ENCODE measurements at places on chromosomes 4 and X.

- no peak for DNase-seq
Measured at GRCh38 chr4:176607807-176608206, 184.9 kb downstream of the VEGFC start.

- DNase-seq, result no peak
Measured at GRCh38 chr4:24219209-24219608, 329.4 kb upstream of the PPARGC1A start.

GRCh38 chr4:2591189-2591588 lies 54.7 kb downstream of the FAM193A start:
- no peak for DNase-seq

DNA sequence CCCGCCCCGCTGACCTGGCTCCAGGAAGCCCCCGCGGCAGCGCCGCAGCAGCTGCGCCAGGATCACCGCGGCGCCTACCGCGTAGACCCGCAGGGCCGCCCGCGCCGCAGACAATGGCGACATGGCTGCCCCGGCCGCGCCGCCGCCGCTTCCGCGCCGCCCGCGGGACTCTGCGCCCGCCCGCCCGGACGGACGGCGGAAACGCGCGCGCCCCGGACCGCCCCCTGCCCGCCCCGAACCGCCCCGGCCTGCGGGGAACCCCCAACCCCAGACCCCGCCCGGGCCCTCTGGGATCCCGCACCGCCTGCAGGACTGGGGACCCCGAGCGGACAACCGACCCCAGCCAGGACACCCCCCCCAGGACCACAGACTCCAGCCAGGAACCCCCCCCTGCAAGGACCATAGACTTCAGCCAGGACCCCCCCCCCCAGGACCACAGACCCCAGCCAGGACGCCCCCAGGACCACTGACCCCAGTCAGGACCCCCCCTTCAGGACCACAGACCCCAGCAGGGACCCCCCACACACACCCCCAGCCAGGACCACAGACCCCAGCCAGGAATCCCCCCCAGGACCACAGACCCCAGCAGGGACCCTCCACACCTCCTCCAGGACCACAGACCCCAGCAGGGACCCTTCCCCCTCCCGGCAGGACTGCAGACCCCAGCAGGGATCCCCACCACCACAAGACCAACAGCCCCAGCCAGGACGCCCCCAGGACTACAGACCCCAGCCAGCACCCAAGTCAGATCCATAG lies at the start of the genes DHRSX and ZBED1:
DHRSX (minus strand) TSS at position 174 of the 756 bp plus-strand sequence; CDS start at position 123, 51 bp downstream.
ZBED1 (minus strand) TSS at position 174 of the 756 bp plus-strand sequence. CDS start 10,257 bp downstream, outside the sequence.
- DNase-seq, result no peak

DNA sequence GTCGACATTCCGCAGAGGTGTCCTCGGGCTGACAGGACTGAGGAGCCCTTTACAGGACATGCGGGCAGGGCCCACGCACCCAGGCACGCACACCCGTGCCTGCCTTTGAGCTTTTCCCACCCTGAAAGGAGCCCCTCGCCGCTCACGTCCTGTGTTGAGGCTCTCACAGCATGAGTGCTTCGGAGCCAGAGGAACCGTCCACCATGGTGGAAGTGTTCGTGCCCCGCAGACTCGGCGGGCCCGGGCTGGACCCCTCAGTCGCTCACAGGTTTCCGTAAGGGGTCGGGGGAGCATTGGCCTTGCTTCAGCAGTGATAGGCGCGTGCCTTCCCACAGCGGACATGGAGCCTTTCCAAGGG lies 36.9 kb downstream of the PIGG start:
- no peak for DNase-seq

- DNase-seq, result no peak
Measured at GRCh38 chr4:176475067-176475466, 155.3 kb downstream of the SPCS3 start.

DNA sequence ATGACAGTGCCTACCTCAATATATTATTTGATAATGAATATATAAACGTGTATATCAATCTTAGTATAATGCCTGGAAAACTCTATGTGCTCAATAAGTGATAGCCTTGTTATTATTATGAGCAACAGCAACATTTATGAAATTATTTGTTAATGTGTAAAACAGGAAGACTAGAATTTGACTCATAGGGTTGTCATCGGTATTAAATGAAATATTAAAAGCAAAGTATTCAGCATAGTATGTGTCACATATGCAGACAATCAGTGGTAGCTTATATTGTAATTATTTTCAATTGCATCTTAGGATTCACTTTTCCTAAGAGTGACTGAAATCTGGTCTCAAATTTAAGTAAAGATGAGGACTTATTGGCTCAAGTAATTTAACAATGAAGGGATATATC lies 24.6 kb downstream of the SPANXD start:
- DNase-seq, result no peak

DNA sequence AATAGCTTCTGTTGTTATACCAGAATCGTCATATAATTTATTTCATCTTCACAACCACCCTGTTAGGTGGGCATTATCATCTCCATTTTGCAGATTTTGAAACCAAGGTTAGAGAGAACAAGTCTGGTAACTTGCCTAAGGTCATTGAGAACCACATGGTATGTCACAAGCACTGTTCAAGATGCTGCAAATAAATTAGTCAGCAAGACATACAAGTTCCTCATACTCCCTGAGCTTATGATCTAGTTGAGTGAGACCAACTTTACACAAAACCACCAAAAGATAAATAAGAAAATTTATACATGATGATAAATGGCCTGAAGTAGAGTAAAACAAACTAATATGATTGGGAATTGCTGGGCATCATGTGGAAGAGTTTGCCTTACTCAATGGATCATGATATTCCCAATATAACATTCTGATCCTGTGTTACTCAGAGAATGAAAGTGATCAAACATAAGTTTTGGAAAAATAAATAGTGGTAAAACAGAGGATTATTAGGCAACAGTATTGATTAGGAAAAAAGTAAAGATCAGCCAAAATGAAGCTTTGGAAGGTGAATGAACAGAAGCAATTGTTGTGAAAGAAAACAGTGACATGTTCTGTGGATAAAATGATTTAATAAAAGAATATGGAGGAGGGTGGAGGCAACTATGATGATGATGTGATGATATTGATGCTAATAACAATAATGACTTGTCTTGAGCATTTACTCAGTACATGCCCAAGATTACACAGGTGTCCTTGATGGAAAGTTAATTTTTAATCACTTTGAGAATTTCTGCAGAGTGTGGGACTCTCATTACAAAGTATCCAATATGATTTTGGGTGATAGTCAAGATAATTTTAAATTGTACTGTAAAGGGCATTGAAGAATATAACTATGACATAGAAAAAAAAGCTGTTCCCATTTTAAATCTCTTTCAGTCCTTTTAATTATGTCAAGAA lies 34.1 kb upstream of the IL1RAPL1 start:
- DNase-seq, result no peak

GRCh38 chr4:177177541-177178081 lies 132.1 kb upstream of the NEIL3 start:
- DNase-seq, result no peak

GRCh38 chr4:26049447-26049846 lies 135.4 kb downstream of the SMIM20 start:
- no peak for DNase-seq

DNA sequence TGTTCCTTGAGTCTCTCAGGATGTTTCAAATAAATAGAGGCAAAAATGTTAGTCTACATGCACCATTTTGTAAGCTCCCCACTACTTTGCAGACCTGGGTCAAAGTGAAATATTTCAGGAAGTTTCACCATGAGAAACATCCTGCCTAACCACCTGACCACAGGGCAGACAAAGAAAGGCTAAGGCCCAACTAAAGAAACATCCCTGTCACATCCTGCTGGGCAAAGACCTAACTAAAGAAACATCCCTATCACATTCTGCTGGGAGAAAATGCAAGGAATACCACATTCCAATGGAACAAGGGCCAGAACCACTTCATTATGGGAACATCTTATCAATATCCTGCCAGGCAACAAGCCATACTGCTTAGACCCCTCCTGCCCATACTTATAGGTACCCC lies 1303.4 kb downstream of the TECRL start:
- DNase-seq, result no peak

DNA sequence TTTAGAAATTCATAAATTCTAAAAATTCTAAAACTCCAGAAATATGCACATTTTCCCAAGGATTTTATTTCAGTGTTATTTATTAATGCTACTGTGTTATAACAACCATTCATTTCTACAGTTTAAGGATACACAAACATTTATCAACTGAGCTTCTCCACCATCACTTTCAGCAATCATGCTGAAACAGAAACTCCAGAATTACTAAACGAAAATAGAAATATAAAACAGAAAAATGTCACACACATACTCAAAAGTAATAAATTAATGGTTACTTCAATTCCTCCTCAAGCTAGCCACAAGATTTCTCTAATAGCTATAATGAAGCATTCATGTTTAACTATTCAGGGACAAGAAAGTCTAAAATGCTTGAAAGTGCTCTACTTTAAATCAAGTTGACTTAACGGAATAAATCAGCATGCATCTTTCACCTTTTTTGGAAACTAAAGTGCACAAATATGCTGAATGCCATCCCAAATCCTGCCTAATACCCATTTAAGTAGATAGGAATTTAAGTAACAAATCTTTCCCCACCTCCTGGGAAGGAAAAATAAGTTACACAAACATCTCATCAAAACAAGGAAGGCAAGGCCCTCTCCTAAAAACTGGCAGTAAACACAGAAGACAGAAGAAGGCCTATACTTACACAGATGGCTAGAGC lies 563 bp downstream of the FAM13A start:
- no peak for DNase-seq

DNA sequence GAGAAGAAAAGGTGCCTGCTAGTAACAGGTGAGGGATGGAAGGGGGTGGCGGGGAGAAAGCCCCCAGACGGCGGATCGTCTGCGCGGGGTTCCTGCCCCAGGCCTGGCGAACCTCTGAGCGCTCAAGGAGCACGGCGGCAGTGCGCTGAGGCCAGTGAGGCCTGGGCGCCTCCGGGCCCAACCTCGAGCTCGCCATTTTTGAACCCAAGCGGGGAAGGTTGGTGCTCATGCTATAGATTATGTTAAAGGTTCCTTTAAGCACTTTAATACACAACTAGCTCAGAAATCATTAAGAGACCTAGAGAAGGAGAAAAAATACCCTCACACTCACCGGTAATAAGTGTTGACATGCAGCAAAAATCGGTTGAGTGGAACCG lies 7.9 kb downstream of the PITX2 start:
- no peak for DNase-seq

DNA sequence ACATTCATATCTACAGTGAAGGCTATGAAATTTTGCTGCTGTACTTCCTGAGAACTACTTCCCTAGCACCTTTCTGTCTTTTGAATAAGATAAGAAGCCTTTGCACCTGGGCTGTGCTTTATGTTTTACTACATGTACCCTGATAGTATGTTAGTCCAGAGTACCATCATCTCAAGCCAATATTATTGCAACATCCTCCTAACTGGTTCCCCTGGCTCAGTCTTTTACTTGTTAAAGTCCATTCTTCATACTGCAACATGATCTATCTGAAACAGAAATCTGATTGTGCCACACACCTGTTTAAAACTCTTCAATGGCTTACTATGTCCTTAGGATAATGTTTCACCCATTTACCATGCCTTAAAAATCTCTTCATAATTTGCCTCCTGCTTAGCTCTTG lies 102.3 kb downstream of the AGTR2 start:
- no peak for DNase-seq

DNA sequence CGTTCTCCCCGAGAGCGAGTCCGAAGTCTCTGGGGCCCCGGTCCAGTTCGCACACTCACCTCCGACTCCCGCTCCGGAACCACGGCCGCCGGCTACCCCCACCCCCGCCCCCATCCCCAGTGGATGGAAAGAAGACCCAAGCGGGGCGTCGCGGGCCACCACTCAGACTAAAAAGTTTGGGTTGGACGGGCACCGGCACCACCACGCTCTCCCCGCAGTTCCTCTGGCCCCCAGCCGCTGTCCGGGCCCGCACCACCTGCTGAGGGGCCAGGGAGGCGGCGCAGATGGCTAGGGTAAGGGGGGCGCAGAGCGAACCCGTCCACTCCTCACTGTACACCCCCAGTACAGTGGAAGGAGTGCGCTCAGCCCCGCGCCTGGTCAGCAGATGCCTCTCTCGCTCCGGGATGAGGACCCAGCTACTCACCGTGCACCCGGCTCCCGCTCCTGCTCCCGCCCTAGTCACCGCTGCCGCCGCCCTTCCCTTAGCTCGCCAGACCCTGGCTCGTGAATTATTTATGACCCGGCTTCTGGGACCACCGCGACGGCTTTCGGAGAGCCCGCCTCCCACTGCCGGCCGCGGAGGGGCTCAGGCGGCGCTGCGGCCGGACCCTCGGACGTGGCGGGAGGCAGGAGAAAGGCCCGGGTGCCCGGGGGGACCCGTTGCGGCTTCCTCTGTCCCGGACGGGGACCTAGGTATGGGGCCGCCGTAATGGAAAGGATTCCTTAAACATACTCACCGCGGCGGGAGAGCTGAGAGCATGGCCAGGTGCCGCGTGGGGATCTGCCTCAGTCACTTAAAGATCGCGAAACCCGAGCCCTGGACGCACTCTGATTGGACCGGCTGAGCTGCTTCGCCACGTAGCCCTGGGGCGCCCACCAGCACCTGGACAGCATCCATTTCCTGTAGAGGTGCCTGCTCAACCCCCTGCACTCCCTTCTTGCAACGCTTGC lies at the start of gene PROM1:
PROM1 (minus strand) TSS at position 783 of the 951 bp plus-strand sequence. CDS start 8,117 bp downstream, outside the sequence.
- DNase-seq, result no peak

DNA sequence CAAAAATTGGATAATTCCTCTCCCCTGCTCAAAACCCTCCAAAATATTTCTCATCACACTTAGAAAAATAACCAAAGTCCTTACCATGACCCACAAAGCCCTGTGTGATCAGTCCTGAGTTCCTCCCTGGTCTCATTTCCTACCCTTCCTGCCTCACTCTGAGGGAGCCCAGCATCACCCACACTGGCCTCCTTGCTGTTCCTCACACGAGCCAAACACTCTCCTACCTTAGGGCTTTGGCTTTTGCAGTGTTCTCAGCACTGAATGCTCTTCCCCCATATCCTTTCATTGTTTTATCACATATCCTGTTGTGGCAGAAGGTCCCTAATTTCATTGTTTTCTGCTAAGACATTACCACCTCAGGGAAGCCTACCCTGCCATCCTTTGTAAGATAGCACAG lies 12.2 kb downstream of the MGAT4D start:
- DNase-seq, result no peak

- no peak for DNase-seq
Measured at GRCh38 chr4:86302830-86303229, 57.0 kb downstream of the MAPK10 start.

DNA sequence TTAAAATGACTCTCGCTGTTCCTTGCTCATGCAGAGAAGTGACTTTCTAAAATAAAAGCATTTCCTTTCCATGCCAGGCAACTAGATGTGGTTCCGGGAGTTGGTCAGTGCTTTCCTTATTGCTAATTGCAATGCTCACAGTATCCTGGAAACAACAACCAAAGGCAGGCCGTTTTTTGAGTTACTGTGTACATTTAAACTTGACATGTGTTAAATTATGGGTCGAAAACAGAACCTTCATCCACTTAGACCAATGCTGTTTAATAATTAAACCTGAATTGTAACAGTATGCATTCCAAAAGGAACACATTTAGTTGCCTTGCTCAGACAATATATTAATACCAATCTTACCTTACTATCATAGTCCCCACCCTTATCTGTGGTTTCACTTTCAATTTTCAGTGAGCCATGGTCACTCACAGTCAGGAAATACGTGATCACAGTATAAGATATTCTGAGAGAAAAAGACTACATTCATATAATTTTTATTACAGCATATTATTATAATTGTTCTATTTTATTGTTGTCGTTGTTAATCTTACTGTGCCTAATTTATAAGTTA lies 102.6 kb downstream of the HS6ST2 start:
- no peak for DNase-seq

- no peak for DNase-seq
Measured at GRCh38 chr4:148874331-148874730, 432.1 kb upstream of the NR3C2 start.

- no peak for DNase-seq
Measured at GRCh38 chr4:155974476-155974749, 20.7 kb upstream of the CTSO start.

- no peak for DNase-seq
Measured at GRCh38 chr4:182137343-182137742, 105.9 kb upstream of the TENM3 start.
